ENCODE measurements at places on chromosomes 11 and 22.

DNA sequence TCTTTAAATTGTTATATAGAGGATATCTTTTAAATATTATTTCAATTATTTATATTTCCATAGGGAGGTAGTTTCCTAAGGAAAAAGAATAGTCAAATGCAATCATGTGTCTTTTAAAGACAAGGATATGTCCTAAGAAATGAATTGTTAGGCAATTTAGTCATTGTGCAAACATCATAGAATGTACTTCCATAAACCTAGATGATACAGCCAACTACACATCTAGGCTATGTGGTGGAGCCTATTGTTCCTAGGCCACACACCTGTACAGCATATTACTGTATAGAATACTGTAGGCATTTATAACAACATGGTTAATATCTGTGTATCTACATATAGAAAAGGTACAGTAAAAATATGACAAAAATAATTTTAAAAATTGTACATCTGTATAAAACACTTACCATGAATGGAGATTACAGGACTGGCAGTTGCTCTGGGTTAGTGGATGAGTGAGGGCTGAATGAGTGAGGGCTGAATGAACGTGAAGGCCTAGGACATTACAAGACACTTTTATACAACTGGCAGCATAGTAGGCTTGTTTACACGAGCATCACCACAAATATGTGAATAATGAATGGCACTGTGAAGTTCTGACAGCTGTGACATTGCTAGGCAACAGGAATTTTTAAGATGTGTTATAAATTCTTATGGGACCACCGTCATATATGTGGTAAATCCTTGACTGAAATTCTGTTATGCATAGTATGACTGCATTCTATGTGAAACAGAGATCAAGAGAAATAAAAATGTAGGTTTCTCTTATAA is 1879.0 kb upstream of the RAG2 start:
- DNase-seq = no peak

DNA sequence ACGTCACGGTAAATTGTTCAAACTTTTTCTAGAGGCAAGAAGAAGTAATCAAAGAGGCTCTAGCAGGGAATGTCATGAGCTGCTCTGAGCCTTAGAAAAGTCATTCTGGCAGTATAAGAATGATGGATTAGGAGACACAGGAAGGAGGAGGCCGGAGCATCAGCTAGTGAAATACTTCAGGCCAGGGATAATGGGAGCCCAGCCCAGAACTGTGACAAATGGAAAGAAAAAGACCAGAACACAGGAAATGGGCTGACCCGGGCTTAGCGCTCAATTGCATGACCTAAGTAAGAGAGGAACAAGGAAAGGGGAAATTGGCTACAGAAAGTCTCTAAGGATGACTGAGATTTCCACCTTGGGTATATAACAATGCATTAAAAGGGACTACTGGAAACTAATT is 108.6 kb downstream of the LARGE1 start:
- no peak for DNase-seq

GRCh38 chr11:117188620-117189081 is 10.1 kb downstream of the SIDT2 start:
- DNase-seq = no peak

DNA sequence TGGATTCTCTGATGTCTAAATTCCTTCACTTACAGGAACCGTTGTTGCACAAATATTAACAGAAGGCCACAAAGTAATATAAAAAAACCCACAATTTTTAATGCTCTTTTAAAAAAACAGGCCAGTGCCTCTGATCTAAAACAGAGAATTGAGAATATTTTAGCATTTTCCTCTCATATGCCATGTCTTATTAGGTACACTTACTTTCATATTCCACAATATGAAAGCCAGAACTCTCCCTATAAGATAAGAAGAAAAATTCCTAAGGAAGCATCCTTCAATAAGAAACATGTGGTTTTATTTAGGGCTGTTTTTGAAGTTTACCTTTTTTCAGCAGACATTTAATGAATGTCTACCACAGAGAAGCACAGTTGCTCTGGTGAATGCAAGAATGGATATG is 214.5 kb downstream of the FAT3 start:
- DNase-seq = no peak

DNA sequence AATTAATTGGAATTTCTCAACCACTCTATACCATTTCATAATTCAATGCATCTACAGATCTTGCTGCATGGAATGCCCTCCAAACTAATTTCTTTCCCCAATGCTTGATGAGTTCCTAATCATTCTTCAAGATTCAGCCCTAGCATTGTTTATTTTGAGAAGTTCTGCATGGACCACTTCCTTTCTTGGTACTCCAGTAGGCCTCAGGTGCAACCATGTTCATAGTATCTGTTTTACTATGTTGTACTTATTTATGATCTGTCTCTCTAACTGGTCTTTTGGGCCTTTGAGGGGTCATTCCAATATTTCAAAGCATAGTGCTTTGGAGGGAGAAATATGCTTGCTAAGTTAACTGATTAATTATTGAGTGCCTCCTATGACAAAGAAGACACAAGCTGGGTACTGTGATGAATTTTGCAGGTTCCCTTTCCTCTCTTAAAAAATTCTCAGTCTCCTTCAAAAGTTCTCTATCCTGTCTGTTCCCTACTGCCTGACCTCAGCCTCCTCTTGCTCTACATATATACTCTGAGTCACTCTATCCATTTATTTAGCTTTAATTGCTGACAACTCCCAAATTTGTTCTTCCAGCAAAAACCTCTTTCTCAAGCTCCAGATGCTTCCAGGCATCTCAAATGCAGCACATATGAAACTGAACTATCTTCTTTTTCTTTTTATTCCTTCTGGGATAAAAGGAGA is 9.5 kb downstream of the MRPL17 start:
- DNase-seq = no peak

All from NCI-H1436 treated with DMSO at 0.1 percent for 48 hours (cell line).